Stimulated activated CD8-positive, alpha-beta memory T cell treated with anti-CD3 and anti-CD28 coated beads, Interleukin-12 subunit alpha, Interleukin-12 subunit beta, amount 100 ng/mL, for 4 hours (primary cell): ENCODE measurements at places on chromosomes 7 and 10.

DNA sequence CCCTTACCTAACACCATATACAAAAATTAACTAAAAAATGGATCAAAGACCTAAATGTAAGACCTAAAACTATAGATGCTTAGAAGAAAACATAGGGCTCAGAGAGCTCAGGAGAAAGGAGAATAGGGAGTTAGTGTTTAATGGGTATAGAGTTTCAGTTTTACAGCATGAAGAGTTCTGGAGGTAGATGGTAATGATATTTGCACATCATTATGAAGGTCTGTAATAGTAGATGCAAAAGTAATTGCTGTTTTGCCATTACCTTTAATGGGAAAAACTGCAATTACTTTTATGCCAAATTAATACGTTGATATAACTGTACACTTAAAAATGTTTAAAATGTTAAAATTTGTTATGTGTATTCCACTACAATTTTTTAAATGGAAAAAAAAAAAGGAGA lies 39.2 kb upstream of the NANOS1 start:
- DNase-seq: no peak

- DNase-seq: no peak
These were observed 476.9 kb downstream of the KCNMA1 start for GRCh38 chr10:77160679-77161078.

DNA sequence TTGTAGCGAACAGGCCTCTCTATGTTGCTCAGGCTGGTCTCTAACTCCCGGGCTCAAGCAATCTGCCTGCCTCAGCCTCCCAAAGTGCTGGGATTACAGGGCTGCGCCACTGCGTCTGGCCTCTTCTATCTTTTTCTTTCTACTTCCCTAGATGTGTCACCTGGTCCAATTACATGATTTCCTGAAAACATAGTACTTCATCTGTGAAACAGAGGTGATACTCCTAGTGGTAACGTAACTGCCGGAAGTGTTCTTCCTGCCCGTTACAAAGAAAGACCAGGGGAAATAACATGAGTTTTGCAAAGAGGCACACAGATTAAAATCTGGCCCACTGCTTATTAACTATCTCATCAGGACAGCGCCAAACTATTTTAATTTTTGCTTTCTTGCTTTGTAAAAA lies 18.4 kb upstream of the HGF start:
- DNase-seq: no peak

GRCh38 chr10:127532193-127532592 lies 16.9 kb upstream of the NPS start:
- no peak for DNase-seq

DNA sequence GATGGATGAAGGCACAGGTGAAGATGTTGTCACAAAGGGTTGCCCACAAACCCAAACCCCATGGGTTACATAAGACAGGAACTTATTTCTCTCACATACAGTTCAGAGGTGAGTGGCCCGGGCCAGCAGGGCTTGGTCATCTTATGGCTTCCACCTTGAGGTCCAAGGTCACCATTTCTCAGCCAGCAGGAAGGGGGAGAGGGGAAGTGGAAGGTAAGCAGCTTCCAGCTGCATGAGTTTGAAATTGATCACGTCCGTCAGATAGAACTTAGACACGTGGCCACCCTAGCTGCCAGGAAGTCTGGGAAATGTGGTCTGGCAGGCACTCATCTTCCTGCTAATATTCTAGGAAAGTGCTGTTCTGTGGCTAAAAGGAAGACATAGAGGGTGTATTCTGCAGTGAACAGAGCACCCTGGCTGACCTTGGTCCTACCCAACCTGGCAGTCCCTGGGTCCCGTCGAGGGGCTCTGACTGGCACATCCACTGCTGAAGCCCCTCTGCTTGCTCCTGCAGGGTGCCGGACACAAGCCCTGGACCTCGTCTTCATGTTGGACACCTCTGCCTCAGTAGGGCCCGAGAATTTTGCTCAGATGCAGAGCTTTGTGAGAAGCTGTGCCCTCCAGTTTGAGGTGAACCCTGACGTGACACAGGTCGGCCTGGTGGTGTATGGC lies 49.5 kb downstream of the VWA2 start:
- DNase-seq: no peak

DNA sequence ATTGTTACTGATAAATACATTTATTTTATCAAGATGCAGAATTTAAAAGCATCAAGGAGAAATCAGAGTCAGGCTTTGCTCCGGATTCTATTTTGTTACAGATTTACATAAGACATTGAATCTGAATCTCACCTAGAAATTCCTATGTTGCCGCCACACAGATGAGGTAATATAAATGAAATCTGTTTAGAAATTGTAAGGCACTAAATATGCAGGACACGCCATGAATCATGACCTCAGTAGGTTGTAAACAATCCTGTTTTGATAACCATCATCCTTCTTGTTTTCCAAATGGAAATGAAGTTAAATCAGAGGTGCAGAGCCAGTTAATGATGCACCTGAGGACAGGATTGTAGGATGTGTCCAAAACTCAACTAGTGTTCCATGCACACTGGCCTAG lies 778.0 kb downstream of the MAGI2 start:
- no peak for DNase-seq

DNA sequence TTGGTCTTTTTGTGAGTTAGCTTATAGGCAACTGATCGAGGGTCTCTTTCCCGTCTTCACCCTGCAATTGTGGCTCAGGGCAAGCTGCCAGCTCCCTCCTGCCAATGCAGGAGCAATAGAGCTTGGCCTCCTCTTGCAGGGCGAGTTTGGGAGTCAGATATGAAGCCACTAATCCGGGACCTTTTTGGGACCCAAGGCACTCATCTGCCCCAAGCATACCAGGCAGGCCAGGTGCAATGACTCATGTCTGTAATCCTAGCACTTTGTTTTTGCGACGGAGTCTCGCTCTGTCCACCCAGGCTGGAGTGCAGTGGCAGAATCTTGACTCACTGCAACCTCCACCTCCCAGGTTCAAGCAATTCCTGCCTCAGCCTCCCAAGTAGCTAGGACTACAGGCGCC lies 21.1 kb downstream of the LIMK1 start:
- no peak for DNase-seq

DNA sequence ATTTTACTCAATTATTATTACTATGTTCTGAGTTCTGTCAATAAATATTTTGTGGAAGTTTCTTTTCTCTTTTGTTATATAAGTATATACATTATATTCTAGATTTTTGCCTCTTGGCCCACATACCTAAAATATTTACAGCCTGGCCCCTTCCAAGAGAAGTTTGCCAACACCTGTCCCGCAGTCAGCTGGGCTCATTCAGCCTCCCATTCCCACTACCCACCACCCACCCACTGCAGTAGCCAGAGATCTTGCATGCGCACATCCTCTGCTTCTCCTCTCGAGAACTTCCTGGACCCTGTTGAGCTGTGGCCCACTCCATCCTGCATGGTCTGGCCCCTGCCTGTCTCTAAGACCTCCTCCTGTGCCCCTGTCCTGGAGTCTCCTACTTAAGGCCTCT lies 33.6 kb downstream of the WIPF3 start:
- DNase-seq: no peak

- DNase-seq: no peak
These were observed 22.5 kb upstream of the HIBADH start for GRCh38 chr7:27685209-27685608.

DNA sequence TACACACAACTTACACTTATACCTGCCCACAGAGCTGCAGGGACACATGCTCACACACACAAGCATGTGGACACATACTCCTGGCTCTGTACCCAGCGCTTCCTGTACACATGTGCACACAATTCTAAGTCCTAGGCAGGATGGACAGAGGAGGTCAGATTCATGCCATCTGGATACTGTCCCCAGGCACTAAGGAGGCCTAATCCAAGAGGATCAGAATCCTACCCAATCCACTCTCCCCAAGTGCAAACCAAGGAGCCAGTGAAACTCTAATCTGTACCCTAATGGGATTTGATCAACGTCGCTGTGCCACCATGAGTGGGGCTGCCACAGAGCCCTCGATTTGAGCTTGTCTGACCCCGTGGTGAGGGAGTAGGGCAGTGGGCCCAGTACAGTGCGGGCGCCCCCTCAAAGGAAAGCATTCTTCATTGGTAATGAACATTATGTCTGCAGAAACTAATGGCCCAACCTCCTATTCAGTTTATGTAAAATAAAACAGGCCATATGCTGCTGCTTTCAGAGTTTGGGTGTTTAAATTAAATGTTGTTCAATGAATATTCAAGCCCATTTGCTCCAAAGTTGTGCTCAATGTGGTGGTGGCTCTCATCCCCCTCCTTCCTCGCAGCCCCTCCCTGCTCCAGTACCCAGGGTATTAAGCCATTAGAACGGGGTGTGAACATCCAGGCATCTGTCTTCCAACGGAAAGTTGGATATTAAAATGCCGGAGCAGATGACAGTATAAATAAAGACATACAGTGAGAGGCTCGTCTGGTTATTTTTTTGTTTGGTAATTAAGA lies 26.4 kb downstream of the RPS24 start:
- no peak for DNase-seq

- no peak for DNase-seq
These were observed 527 bp downstream of the HOXA1 start for GRCh38 chr7:27095050-27095896.

- no peak for DNase-seq
These were observed 9.2 kb upstream of the DDIT4 start for GRCh38 chr10:72264536-72264935.

GRCh38 chr7:103127006-103127405 lies 21.9 kb downstream of the NAPEPLD start:
- no peak for DNase-seq

DNA sequence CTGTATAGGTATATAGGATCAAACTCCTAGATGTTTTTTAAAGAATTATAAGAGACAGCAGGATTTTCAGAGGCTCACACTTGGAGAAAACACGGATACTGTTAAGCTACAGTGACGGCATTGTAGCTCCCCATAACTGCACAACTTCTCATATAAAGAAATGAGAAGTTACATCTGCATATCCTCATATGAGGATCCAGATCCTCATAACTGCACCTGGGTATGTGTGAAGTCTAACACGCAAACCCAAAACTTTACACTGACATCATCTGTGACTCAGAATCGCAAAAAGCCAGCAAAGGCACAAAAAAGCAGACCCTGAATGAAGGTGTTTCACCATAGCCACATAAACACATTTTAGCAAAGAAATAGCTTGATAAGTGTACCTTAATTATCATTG lies 34.1 kb downstream of the NEBL start:
- DNase-seq: no peak

- DNase-seq: no peak
These were observed 18.4 kb upstream of the GPR146 start for GRCh38 chr7:1025743-1026581.

- DNase-seq: no peak
These were observed 654 bp upstream of the SLF2 start for GRCh38 chr10:100912013-100912604.

DNA sequence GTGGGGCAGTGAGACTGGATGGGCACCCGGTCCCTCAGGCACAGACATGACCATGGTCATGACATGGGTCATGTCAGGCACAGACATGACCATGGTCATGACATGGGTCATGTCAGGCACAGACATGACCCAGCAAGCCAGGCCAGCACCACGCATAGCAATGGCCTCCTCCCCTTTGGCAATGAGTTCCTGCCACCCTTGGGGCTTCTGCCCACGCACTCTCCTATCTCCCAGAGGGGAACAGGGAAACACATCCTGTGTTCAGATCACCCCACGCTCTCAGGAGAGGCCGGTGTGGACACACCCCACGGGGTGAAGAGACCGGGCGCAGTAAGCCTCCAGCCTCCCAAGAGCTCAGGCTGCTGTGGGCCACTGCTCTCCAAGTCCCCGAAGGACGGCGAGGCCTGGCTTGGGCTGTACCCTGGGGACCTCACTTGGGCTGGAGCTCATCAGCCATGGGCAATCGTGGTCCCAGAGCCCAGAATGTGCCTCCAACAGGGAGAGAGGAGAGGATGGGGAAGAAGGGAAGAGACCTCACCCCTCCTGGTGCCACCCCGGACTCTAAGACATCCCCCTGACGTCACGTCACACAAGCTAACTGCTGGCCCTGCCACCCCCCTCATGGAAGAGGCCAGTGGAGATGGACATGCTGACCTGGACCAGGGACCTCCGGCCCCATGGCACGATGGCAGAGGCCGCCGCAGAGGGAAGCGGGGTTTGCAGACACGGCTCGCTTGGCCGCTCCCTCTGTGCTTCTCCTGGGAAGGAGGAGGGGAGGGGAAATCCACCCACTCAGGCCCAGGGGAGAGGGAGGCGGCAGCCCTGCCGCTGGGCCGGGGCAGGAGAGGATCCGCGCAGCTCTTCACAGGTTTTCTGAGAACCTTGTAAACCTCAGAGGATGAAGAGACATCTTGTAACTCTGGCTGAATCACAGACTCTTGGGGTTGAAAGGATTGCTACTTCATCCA lies 269.6 kb downstream of the ELFN1 start:
- DNase-seq: no peak

- peak; percentile 43 for DNase-seq
These were observed 106.0 kb downstream of the CUBN start for GRCh38 chr10:17023386-17024298.

DNA sequence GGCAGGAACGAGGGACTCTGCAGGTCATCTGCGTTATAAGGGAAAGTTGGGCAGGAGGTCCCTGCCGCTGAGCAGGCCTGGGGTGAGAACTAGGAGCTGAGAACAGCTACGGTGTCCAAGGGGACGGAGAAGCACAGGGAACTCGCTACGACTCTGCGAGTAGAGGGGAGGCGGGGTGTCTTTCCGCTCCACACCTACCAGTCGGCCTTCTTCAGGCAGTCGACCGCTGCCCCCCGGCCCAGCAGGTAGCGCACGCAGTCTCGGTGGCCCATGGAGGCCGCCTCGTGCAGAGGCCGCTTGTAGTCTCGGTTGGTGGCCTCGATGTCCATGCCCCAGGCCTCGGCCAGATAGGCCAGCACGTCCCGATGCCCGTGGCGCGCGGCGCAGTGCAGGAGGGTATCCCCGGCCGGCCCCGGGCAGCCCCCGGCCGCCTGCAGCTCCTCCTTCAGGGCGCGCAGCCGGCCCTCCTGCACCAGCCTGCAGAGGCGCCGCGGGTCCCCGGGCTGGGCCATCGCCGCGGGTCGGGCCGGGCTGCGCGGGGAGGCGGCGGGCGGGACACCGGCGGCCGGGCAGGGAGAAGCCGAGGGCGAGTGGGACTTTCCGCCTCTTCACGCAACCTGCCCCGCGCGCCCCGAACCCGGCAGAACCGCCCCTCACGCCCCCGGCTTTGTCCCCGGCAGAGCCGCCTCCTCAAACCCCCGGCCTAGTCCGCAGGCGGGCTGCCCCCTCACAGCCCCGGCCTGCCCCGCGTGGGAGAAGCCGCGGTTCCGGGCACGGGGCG lies 660 bp downstream of the ANKRD16 start:
- peak; percentile 26 for DNase-seq

DNA sequence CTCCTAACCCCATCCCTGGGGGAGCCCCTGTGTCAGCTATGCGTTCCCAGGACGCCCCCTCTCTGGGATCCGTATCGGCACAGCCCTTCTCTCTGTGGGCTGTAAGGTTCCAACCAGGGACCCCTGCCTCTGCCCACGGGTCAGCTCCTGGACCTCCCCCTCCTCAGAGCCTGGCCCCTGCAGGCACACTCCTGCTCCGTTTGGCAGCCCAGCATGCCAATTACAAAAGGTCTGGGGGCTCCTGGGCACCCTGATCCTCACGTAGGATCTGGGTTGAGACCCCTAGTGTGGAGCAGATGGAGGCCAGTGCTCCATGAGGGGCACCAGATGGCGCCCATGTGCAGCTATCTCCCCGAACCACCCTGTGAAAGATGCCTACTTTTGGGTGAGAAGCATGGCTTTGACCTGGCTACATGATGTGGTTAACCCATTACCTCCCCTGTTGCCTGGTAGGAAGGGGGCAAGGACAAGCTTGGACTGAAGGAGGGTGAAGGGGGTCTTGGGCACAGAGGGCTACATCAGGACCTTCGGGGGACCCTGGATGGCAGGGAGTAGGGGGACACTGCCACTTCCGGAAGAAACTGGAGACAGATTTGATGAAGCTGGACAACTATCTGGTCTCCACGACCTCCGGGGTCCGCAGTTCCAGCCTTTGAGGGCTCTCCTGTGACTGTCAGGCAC lies 9.0 kb downstream of the TACR2 start:
- no peak for DNase-seq
